ENCODE measurements at places on chromosomes 3 and 15.

DNA sequence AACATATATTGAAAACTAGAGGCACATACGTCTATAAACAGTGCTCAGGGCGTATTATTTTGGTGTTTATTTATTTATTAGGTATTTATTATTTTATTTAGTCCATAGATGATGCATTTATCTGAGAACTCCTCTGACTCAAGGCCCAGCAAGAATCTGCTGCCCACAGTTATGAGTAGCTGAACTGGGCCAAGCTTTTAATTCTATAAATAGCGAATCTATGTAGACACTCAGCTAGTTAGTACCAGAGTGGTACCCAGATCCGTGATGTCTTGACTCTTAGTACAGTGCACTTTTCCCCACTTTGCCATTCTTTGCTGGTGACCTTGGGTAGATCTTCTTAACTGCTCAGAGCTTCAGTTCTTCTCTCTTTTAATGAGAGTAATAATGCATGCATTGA, 370.4 kb upstream of the TPRG1 start:
- no peak for DNase-seq

- DNase-seq = no peak
Measured at GRCh38 chr15:82317091-82317489, 32.2 kb downstream of the GOLGA6L10 start.

- DNase-seq = peak; percentile 49
Measured at GRCh38 chr15:40282147-40282868, 556 bp downstream of the ANKRD63 start.

GRCh38 chr3:99640214-99640851, 1.9 kb downstream of the COL8A1 start:
- DNase-seq = no peak

DNA sequence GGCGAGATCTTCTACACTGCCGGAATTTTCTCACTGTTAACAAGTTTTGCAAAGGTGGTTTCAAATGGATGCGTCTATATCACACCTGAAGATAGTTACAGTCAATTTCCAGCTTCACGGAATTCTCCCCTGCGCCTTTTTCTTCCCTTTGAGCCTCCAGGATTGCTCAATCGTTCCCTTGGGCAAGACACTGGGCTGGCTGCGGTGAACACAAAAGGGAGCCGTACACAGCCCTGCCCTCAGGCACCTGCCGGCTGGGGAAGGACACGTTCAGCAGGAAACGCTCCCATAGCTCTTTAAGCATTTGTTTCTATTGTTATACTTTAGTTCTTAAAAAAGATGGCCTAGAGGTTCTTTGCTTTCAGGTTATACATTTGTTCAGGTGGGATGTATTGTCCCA, 85.7 kb downstream of the C3orf70 start:
- DNase-seq = no peak
